ENCODE measurements at places on chromosomes 11 and 22. TPM values are rescaled to one million over a fixed set of nuclear protein-coding genes. Genes with fewer than 3 reads are reported as not detected.

DNA sequence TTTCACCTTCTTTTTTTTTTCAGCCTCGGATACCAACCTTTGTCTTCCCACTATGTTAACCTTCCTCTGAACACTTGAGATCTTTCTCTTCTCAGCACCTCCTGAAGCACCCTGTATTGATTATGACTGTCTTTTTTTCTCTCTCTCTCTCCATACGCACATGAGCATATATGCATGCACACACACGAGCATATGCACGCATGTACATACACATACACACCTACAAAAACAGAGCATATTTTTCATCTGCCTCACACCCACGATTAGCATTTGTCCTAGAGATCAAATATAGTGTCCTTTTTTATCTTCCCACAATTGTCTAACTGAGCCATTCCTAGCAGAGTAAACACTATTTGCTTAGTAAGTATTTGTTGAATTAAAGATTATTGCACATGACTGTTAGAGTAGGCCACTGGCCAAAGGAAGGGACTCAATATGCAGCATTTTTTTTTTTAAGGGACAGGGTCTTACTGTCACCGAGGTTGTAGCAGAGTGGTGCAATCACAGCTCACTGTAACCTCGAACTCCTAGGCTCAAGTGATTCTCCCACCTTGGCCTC lies 622.2 kb upstream of the CCDC90B start:
- no peak for DNase-seq

- DNase-seq: no peak
Observed at GRCh38 chr11:34558211-34558610, 44.6 kb upstream of the ELF5 start.

DNA sequence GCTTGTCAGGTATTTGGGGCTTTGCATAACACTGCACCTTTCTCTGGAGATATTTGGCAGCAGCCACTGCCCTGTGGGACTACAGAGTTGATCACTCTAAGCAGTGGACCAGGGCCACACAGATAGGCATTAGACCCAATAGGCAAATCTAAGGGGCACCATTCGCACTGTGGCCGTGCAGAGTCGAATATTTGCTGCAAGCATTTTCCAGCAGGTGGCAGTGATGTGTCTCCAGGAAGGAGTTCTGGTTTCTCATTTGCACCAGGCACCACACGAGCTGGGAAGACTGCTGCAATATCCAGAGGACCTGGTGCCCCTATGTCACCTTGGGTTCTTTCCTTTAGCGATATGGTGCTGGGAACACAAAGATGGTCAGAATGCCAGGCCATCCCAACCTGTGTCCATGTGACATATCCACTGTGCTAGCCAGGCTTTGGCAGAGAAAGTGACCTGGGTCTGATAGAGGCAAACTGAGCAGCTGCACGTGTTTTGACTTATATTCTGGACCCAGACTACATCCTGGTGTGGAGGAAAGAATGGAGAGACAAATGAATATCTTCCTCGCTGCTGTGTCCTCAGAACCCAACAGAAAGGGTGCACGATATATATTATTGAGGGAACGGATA lies 318.7 kb downstream of the BUD13 start:
- DNase-seq: peak; percentile 27

GRCh38 chr11:9211322-9211721 lies 53.8 kb downstream of the DENND5A start:
- DNase-seq: no peak

DNA sequence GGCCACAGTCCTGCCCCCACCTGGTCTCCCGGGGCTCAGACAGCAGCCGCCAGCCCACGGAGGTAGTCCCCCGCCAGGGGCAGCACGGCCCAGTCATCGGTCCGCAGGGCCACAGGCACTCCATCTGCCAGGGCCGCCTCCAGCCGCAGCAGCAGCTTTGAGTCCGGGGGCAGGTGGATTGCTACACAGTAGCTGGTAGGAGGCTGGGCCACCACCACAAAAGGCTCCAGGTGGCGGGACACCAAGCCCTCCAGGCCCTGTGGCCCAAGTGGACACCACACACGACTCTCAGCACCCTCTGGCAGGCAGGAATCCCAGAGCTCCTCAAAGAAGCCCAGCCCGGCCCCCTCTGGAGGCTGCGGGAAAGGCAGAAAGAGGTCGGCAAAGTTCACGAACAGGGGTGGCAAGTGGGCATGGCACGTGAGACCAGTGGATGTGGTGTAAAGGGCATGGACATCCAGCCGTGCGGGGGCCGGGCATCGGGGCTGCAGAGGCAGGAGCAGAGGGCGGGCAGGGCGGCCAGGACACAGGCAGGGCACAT lies 2.9 kb downstream of the AP5B1 start:
- no peak for DNase-seq

HBG1 gene
- not detected for polyA plus RNA-seq

OR4C3 gene
- polyA plus RNA-seq: not detected

DNA sequence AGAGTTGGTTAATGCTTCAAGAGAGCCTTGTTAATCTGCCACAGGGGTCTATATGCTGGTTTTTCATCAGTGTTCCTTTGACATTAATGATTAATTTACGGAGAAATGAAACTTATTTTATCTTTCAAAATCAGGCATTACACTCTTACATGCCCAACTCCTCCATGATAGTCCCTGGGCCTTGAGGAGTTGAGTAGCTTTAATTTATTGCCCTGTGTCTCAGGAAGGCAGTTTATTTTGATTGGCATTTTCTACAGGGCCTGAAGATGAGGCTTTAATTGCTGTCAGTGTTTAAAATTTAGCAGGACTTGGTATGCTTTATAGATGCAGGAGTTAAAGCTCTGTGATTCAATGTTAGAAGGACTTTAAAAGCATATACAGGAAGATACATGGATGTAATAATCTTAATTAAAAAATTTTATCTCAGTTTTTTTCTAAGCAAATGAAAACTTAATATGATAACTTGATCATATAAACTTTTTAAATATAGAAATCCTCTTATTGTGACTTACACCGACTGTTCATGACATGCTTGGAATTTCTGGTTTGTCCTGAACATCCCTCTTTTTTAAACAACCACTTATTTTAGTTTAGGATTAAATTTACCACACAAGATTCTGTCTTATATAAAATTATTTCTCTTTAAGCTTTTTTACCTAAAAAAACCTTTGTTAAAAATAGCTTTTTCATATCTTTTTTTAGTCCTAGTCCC lies 12.2 kb downstream of the GLYAT start:
- DNase-seq: no peak

- DNase-seq: no peak
Observed at GRCh38 chr11:65640483-65641296, 2.8 kb downstream of the SIPA1 start.

GRCh38 chr11:14386895-14387480 lies 28.0 kb upstream of the RRAS2 start:
- peak; percentile 89 for DNase-seq

DNA sequence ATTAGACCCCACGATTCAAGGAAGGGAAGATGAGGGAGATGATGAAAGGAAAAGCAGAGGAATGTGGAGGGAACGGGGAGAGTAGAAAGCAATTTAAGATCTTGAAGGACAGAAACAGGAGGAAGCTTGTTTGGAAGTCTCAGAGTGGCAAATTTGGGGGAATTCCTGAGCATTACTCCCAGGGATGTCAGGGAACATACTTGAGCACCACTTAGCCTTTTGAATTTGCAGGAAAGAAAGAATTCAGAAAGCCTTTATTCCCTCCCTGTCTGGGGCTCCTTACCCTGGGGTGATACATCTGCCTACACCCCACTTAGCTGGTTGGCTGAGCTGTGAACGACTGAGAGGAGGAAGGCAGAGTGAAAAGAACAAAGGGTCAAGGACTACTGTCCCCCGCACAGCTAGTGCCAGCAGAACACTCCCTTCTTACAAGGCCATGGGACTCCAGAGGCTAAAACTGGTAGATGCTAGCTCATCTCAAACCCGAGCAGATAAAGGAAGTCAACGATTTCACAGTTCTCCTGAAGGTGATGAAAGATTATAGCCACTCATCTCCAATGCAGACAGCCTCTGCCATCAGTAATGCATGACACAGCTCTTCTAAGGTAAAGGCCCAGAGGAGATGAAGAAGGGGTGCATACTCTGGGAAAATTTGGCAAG lies 84.0 kb upstream of the AKIP1 start:
- no peak for DNase-seq

INS gene
- not detected for polyA plus RNA-seq

- DNase-seq: peak; percentile 84
Observed at GRCh38 chr11:43366677-43367076, 8.0 kb downstream of the TTC17 start.

GRCh38 chr22:39556970-39557841 lies 13.3 kb upstream of the CACNA1I start:
- peak; percentile 7 for DNase-seq

DNA sequence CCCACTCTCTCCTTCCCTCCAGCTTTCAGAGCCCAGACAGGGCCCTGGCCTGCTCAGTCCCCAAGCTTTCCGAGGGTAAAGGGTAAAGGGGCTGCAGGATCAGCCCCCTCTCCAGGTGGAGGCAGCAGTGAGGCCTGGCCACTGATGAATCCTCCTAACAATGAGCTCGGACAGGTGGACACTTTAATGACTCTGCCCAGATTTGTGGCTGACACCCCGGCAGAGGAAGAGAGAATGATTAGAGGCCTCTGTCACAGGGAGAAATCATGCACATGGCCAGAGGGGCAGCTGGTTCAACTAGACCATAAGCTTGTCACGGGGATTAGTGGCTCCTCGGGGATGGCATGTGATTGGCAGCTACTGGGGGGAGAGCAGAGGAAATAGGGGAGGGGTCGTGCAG lies 587.5 kb upstream of the B3GAT1 start:
- no peak for DNase-seq

DNA sequence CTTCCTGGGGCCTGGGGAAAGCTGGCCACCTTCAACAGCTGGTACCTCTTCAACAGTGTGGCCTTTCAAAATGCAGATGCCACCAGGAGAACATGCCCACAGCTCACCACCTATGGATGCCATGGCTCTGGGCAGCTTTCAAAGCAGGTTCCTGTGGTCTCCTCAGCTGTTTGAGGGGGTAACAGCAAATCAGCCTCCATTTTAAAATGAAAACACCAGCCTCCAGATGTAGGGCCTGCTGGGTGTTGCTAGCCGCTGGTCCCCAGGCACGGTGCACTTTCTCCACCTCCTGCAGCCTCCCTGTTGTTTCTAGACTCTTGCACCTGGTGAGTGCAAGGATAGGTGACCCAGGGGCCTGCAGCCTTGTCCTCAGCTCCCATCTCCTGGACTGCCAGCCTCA lies 10.0 kb downstream of the CDPF1 start:
- no peak for DNase-seq

GRCh38 chr11:27150098-27150497 lies 109.5 kb downstream of the BBOX1 start:
- no peak for DNase-seq

TEAD1 gene
- polyA plus RNA-seq: 51.8 TPM

DNA sequence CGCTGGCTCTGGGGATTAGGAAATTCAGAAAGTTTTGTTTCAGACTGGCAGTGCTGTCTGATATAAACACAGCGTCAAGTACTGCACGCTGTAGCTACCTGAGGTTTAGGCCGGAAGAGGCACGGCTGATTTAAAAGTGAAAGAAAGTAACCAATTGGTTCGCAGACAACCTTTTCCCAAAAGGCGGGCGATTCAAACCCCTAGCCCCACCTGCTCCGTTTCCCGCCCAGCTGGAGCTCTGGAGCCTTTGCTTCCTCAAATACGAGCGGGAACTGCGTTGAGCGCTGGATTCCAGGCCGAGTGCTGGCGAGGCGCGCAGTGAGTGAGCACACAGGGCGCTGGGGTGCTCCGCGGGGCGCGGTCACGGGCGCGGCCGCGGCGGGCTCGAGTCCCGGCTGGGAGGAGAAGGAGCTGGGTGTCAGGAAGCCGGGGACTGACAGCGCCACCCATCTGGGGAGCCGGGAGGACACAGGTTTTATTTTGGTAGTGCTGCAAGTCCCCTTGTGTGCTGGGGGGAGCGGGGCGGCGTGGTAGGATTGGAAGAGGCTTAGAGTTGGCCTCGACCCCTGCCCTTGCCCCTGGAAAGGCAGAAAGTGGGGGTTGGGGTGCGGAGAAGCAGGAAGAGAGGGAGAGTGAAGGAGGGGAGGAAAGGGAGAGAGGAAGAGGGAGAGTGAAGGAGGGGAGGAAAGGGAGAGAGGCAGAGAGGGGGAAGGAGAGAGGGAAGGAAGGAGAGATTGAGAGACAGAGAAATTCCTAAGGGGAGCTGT lies 2.1 kb downstream of the FAM111A start:
- peak; percentile 78 for DNase-seq

DNA sequence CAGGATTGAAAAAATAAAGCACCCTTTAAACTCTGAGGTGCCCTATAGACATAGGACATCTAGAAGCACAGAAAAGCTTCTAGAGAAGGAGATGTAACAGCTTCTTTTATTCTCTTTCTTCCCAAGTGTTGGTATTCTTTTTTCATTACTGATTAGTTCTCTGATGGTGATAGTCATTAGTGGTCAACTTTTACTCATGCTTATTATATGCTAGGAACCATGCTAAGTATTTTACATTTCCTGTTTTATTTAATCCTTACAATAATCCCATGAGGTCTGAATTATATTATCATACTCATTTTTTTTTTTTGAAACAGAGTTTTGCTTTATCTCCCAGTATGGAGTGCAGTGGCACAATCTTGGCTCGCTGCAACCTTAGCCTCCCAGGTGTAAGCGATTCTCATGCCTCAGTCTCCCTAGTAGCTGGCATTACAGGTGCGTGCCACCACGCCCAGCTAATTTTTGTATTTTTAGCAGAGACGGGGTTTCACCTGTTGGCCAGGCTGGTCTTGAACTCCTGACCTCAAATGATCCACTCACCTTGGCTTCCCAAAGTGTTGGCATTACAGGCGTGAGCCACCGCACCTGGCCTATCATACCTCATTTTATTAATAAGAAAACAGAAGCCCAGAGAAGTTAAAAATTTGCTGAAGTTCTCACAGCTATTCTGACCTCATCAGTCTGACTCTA lies 3.0 kb downstream of the C11orf52 start:
- no peak for DNase-seq

PDGFB gene
- polyA plus RNA-seq: 0.07 TPM

DNA sequence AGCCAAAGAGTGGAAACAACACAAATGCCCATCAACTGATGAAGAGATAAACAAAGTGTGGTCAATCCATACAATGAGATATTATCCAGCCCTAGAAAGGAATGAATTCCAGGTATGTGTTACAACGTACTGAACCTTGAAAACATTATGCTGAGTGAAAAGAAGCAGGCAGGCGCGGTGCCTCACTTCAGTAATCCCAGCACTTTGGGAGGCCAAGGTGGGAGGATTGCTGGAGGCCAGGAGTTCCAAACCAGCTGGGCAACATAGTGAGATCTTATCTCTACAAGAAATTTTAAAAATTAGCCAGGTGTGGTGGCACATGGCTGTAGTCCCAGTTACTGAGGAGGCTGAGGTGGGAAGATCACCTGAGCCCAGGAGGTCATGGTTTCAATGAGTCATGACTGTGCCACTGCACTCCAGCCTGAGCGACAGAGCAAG lies 24.6 kb upstream of the TESMIN start:
- no peak for DNase-seq

GRCh38 chr11:87301785-87302540 lies 264.2 kb downstream of the TMEM135 start:
- peak; percentile 17 for DNase-seq
